ENCODE measurements at places on chromosomes 5 and 9. TPM values are rescaled to one million over a fixed set of nuclear protein-coding genes. Genes with fewer than 3 reads are reported as not detected.

CCDC187 gene
- total RNA-seq, result 0.41 TPM

SPATA31D4 gene
- not detected for total RNA-seq

TAF1L gene
- total RNA-seq, result not detected

KIF24 gene
- total RNA-seq, result 1.4 TPM

ADRA1B gene
- 4.0 TPM for total RNA-seq

SHROOM1 gene
- 69.2 TPM for total RNA-seq
